ENCODE measurements at places on chromosomes 16 and 17. TPM values are rescaled to one million over a fixed set of nuclear protein-coding genes. Genes with fewer than 3 reads are reported as not detected.

The CHST5 gene
- 2.7 TPM for polyA plus RNA-seq

The ITGAL gene
- not detected for polyA plus RNA-seq

The TCF25 gene
- 240 TPM for polyA plus RNA-seq

The ADAD2 gene
- polyA plus RNA-seq, result not detected

The HNF1B gene
- polyA plus RNA-seq, result not detected

The FOXJ1 gene
- polyA plus RNA-seq, result 0.84 TPM

The IL34 gene
- 3.0 TPM for polyA plus RNA-seq

The ZG16 gene
- polyA plus RNA-seq, result not detected

The KRTAP4-3 gene
- polyA plus RNA-seq, result not detected

The CYGB gene
- 12.9 TPM for polyA plus RNA-seq

The ZDHHC1 gene
- polyA plus RNA-seq, result 1.7 TPM

The CACNG3 gene
- not detected for polyA plus RNA-seq

The CFAP52 gene
- polyA plus RNA-seq, result not detected

The PIMREG gene
- polyA plus RNA-seq, result 6.0 TPM

The PPL gene
- polyA plus RNA-seq, result 0.66 TPM

The PLA2G15 gene
- polyA plus RNA-seq, result 19.6 TPM

The CHST4 gene
- not detected for polyA plus RNA-seq

The GSG1L2 gene
- polyA plus RNA-seq, result not detected

The KRTAP9-8 gene
- polyA plus RNA-seq, result not detected

The ODAD4 gene
- polyA plus RNA-seq, result 5.2 TPM

The KRTAP3-3 gene
- polyA plus RNA-seq, result not detected

The NPIPB9 gene
- polyA plus RNA-seq, result 3.5 TPM

The RAPGEFL1 gene
- 15.5 TPM for polyA plus RNA-seq

The MYH8 gene
- polyA plus RNA-seq, result 3.0 TPM

The PLD6 gene
- polyA plus RNA-seq, result 2.0 TPM

The IRX6 gene
- polyA plus RNA-seq, result not detected

The LGALS9 gene
- not detected for polyA plus RNA-seq

The GPR142 gene
- not detected for polyA plus RNA-seq

The CACNG4 gene
- 32.9 TPM for polyA plus RNA-seq

The PRSS21 gene
- polyA plus RNA-seq, result not detected

The UBALD1 gene
- polyA plus RNA-seq, result 4.1 TPM

The AOC3 gene
- polyA plus RNA-seq, result 0.35 TPM

The HAS3 gene
- 12.5 TPM for polyA plus RNA-seq

The PPY gene
- not detected for polyA plus RNA-seq

The CXCL16 gene
- polyA plus RNA-seq, result not detected

The RPH3AL gene
- 0.84 TPM for polyA plus RNA-seq

The RBFOX1 gene
- polyA plus RNA-seq, result 70.8 TPM

The SERPINF2 gene
- polyA plus RNA-seq, result 1.6 TPM

The FKBP10 gene
- 3.5 TPM for polyA plus RNA-seq

The OTOP3 gene
- not detected for polyA plus RNA-seq

The SLC47A2 gene
- polyA plus RNA-seq, result not detected

The GNGT2 gene
- not detected for polyA plus RNA-seq

The CCDC200 gene
- polyA plus RNA-seq, result not detected

The LRRC37A3 gene
- 13.7 TPM for polyA plus RNA-seq

The CHRNE gene
- polyA plus RNA-seq, result not detected

The HOXB5 gene
- polyA plus RNA-seq, result not detected

The OR1E2 gene
- not detected for polyA plus RNA-seq

The COPS3 gene
- 213 TPM for polyA plus RNA-seq

The DYNLRB2 gene
- not detected for polyA plus RNA-seq

The PYDC1 gene
- polyA plus RNA-seq, result not detected

The ZNF213 gene
- polyA plus RNA-seq, result 5.1 TPM

The DOC2A gene
- polyA plus RNA-seq, result 7.3 TPM

The RHBDL1 gene
- 7.2 TPM for polyA plus RNA-seq

The LAT gene
- polyA plus RNA-seq, result 6.4 TPM

The UTS2R gene
- polyA plus RNA-seq, result not detected
